ENCODE measurements at places on chromosomes 12 and 14.

DNA sequence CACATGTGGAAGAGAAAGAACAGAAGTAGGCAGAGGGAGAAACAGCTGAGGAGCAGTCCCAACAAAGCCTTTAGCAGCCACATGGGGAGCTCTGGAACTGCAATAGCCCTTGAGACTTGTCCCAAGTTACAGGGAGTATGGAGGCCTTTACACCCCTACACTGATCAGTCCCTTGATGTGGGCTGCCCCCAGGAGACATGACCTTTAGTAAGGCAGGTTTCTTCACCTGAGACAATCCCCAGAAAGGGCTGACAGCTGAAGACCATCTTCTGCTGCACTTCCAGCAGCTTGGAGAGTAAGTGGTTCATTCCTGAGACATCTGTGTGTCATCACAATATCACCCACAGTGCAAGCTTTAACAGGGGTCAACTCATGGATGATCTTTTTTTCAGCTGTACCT is 8.6 kb upstream of the SNAPC1 start:
- no peak for DNase-seq

GRCh38 chr12:22738945-22739344 is 114.0 kb downstream of the ETNK1 start:
- no peak for DNase-seq

DNA sequence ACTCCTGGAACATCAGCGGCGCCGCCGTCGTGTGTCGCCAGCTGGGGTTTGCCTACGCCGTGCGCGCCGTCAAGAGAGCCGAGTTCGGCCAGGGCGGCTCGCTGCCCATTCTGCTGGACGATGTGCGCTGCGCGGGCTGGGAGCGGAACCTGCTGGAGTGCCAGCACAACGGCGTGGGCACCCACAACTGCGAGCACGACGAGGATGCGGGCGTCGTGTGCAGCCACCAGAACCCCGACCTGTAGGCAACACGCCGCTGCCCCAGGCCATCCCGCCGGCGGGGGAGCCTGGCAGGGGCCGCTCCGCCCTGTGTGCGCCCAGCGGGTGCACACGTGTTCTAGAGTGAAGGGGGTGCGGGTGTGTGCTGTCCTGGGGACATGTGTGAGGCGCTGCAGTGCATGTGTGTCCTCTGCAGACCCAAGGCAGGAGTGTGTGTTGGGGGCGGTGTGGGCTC is 8.7 kb upstream of the CYP46A1 start:
- DNase-seq: no peak

GRCh38 chr12:50442178-50442908 is 41.7 kb downstream of the LARP4 start:
- peak; percentile 17 for DNase-seq

GRCh38 chr12:97960225-97960624 is 497.6 kb downstream of the RMST start:
- DNase-seq: no peak

- DNase-seq: no peak
Measured at GRCh38 chr12:120979220-120979861, 998 bp downstream of the HNF1A start.

DNA sequence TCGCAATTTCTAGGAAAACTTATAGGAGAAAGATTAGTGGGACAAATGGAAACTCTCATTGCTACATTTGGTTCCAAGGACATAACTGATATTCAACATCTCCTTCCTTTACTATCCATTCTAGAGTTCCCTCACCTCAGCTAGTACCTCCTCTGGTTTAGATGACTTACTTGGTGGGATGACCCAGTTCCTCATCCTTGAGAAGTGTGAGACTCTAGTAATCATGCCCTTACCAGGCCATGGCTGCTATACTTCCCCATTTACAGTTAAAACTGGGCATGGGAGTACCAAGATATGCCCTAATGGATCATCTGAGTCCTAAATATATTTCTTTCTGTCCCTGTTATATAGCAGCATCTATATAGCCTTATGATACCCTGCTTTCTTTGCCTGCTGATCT is 58.1 kb downstream of the IFT81 start:
- DNase-seq: no peak

GRCh38 chr12:116919247-116919661 is 8.5 kb downstream of the FBXW8 start:
- peak; percentile 48 for DNase-seq

- no peak for DNase-seq
Measured at GRCh38 chr14:87869619-87870583, 123.1 kb downstream of the GALC start.

Measured in D341Med (cell line).